Muscle of arm (tissue), 14 donors: ENCODE measurements at places on chromosomes 12 and 14. TPM values are rescaled to one million over a fixed set of nuclear protein-coding genes. Genes with fewer than 3 reads are reported as not detected.
A peak's percentile ranks its signal among the peaks of the same experiment; 100 is the strongest.

BIN2 gene
- 3.1 TPM for polyA plus RNA-seq

DDX24 gene
- 86.5 TPM for polyA plus RNA-seq

TEX52 gene
- 0.28 TPM for polyA plus RNA-seq

PACS2 gene
- 83.7 TPM for polyA plus RNA-seq

- DNase-seq: no peak
These were observed 463.3 kb upstream of the FOXG1 start for GRCh38 chr14:28303248-28303647.

- DNase-seq: no peak
These were observed 36.1 kb upstream of the SLC16A7 start for GRCh38 chr12:59559696-59560095.

DNA sequence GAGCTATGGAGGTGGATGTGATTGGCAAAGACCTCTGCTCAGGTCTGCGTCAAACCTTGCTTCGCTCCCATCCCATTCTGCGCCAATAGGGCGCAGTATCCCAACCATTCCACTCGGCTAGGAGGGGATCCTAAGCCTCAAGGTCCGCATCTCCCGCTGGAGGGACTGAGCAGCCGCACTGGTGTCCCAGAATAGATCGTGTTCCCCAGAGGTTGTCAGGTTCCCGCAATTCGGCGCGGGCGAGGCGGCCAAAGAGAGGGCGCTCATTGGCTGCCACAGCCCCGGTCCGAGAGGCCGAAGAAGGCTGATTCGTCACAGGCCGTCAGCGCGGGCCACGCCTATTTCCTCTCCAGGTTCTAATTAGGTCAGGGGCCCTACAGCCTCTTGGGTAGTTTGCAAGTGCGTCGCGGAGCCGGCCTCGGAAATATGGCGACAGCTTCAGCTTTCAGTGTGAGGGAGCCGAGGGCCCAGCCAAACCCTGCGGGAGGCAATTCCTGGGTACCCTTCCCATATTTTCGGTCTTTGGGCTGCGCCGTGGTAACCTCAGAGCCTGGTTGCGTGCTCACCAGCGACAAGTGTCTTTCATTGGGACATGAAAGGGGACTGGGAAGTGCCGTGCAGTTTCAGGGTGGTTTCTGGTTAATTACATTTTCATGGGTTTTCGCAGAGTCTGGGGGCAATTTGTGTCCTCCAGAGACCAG is 5.0 kb downstream of the OR10AD1 start:
- peak; percentile 93 for DNase-seq

- no peak for DNase-seq
These were observed 45.1 kb downstream of the ISCA2 start for GRCh38 chr14:74538411-74539391.

GRCh38 chr12:92363295-92364146 is 217.9 kb upstream of the BTG1 start:
- peak; percentile 65 for DNase-seq

DNA sequence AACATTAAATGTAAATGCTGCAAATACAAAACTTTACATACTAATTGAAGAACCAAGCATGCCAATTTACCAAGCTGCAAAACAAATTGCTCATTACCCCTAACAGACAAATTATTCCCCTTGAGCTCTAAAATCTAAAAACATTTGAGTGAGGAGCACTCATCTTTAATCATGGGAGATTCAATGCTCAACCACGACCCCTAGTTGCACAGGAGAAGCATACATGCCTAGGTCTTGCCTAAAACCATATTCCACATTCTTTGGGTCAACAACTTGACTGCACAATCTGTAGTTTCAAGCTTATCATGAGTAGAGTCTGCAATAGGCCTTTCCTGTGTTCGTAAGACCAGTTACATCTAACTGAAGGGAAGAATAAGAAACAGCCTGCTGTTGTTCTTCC is 69.7 kb downstream of the MGAT4C start:
- no peak for DNase-seq
